Activated CD4-positive, alpha-beta T cell treated with anti-CD3 and anti-CD28 coated beads, Interleukin-2, amount 50 U/mL, for 1 hour (primary cell): ENCODE measurements at places on chromosomes 11 and 22.

DNA sequence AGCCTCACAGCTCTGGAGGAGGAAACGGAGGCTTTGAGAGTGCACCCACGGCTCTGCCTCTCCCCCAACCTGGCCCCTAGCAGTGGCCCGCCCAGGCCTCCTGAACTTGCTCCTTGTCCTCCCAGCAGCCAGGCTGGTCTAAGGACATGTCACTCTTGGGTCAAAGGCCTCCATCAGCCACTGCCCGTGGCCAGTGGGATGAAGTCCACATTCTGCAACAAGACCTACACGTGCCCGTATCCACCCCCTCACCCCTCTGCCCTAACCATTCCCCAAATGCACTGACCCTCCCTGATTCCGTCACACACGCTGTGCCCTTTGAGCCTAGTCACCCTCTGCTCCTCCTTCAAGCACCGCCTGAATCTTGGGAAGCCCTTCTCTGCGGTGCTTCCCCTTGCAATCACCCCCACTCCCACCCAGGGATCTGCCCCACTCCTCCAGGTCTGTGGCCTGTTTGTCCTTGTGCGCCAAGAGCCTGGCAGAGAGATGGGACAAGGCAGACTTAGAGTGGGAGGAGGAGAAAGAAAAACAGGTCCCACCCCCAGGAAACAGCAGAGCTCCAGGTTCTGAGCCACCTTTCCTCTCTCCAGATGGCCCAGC is 37.5 kb upstream of the TEF start:
- no peak for DNase-seq

GRCh38 chr11:67022961-67023956 is at the start of gene SYT12:
Gene SYT12 (plus strand): TSS chr11:67023134. CDS start chr11:67030145, 7,011 bp downstream.
- DNase-seq = no peak

DNA sequence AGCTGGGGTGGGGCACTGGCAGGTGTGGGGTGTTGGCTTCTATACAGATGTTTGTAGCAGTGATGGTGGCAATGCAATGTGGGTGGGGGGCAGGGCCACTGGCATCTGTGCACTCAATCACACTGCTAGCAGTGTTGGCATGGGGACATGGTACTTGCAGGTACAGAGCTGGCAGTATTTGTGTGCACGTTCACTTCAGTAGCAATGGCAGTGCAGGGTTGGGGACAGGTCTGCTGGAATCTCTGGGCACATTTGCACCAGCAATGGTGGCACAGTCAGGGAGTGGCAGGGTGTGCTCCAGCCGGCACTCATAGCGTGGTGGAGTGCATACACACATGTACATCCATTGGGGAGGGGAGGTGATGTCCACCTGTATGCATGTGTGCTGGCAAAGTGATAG is 775.2 kb downstream of the CNTN5 start:
- DNase-seq = no peak

GRCh38 chr11:57354699-57355098 is 16.5 kb downstream of the P2RX3 start:
- DNase-seq = no peak

DNA sequence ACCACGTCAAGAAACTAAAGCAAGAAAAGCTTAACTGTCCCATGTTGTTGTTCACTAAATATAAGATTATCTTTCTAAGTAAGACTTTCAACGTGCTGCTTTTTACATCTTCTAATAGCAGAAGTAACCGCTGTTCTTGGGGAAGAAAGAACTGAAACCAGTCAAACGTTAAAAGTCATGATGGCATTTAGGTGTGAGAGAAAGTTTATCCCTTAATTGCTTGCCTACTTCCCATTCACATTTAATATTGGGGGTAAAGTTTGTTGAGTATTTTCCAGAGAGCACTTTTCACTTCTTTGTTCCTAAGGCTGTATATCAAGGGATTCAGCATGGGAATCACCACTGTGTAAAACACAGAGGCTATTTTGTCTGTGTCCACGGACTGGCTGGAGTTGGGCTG is 970 bp downstream of the OR5B21 start:
- no peak for DNase-seq

DNA sequence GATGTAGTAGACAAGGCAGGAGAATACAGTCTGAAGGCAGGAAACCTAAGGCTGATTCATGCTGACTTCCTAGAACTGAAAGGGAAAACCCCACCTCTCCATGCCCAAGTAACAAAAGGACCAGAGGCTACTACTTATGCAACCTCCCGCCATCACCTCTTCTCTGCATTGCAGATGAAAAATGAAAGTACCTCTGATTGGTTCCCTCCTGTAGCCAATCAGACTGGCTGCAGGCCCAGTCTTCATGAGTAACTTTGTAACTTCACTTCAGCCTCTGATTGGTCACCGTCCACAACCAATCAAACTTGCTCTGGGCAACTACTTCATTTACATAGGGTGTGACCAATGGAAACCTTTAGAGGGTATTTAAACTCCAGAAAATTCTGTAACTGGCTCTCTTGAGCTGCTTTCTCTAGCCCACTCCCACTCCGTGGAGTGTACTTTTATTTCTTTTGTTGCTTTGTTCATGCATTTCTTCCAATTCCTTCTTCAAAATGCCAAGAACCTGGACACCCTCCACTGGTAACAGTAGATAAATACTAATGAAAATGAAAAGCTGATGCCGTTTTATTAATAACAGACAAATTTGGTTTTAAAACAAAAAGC is 5.2 kb upstream of the MAP6 start:
- no peak for DNase-seq

DNA sequence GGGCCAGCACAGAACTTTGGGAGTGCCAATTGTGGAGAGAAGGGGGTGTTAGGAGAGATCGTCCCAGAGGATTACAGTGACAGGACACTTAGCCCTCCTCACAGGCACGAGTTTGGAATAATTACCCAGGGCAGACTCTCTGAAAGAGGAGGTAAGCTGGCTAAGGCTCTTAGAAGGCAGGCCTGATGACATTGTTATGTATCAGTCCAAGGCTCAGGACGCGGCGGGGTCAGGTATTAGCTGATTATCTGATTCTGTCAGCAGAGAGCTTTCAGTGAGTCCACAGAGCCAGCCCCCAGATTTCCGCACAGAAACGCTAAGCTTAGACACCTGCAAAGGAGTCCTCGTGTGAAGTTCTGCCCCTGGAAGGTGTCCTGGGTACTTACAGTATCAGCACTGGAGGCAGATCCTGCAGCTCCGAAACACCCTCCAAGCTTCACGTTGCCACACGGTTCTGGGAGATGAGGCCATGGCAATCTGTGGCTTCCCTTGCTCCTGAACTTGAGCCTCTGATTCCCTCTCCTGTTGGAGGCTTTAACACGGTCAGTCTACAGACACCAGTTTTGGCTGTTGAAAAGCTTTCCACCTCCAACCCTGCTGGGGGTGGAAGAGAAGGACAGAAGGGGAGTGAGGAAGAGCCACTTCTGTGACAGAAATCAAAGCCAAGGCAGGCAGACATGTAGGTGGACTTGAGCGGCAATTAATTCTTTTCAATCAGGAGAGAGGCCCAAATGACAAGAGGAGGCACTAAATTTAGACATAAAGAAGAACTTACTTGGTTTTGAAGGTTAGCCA is 123.6 kb upstream of the CADM1 start:
- no peak for DNase-seq

DNA sequence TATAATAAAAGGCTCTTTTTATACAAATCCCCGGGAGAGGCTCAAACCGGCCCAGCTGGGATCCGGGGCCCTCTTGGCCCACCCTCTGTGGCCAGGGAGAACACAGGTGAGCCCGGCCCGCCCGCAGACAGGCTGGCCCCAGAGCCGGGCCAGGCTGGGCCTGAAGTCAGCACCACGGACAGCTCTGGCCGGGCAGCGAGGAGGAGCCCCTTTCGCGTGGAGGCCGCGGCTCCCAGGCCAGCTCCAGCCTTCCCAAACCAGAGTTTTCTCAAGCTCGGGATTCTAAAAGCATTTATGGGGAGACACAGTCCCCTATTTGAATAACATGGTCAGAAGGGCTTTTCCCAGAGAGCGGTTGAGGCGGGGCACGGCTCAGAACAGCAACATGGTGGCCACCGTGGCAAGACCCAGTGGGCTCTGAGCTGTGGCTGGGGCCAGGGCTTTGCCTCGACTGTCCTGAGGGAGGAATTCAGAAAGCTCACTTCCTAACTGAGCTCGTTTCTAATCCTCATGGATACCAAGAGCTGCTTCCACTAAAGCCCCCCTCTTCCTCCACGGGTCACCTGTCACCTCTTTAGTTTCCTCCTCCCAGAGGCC is 115.4 kb downstream of the BRD1 start:
- DNase-seq = no peak

- no peak for DNase-seq
Observed at GRCh38 chr22:27844656-27845591, 43.4 kb upstream of the MN1 start.

DNA sequence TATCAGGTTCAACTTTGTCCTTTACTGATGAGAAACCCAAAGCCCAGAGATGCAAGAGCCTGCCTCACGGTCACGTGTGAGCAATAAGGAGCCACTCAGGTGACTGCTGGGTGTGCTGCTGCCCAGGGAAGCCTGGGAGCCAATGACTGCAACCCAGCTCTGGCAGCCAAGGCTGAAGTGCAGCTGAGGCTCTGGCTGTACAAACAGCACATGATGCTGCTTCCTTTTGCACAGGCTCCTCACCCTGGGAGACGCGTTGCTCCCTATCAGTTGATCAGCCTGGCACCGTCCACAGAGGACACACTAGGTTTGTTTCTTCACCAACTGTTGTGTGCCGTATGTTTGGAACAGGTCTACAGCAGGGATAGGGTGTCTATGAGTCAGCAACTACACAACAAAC is 168.7 kb downstream of the EFCAB6 start:
- no peak for DNase-seq

- DNase-seq = no peak
Observed at GRCh38 chr11:24748261-24748660, 251.4 kb downstream of the LUZP2 start.

GRCh38 chr11:129973809-129974208 is 28.8 kb downstream of the PRDM10 start:
- DNase-seq = no peak

DNA sequence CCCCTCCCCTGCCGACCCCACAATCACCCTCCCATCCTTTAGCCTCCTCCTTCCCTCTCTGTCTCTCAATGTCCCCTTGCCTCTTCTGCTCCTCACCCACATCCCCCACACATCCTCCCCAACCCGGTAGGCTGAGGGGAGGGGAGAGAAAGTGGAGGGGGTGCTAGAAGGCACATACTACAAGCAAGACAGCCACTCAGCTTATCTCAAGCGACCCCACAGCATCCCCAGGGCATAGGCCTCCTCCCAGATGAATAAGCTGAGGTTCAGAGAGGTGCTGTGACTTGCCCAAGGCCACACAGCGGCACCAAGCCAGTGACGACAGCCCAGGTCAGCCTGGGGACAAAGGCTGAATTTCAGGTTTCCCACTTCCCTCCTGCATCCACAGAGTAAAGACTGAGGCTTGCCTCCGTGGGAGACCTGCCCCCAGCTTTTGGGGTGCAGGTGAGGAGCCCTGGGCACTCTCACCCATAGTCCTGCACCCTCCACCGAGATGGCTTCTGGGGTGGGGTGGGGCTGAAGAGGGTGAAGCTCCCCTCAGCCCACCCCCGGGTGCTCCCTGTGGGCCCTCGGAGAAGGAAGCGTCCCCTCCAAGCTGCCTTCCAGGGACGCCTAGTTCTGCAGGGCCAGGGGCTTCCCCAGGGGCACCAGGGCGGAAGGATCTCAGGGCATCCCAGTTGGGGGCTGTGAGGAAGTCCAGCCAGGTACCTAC is 511 bp downstream of the RAC2 start:
- DNase-seq = no peak

DNA sequence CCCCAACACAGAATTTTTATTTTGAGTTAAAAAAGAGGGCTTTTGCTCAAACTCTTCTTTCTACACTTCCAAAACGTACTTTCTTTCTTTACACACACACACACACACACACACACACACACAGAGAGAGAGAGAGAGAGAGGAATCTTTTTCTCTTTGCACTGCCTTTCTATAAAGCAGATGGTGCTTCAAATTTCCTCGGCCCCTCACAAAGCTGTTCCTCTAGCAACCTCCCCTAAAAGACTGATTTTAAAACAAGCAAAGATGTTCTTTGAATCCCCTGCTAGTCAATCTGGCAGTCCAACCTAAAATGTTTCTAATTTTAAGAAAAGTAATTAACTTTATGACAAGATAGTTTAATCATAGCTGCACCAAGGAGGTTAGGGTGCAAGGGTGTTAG is 2.7 kb upstream of the ANO3 start:
- DNase-seq = no peak

DNA sequence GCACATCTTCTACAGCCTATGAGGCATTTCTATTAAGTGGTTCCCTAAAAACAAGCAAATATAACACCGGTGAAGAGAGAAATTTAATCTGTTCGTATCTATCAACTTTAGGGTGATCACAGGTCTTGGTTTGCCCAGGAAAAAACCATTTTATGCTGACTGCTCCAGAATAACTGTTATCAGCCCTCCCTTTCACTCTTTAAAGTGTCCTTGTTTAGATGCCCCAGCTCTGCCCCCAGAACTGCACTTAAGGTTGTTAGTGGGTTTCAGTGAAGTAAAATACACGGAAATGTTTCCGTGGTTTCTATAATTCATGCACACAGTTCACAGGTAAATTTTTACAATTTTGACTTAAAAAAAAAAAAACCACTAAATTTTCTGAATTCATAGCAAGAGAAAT is 70.0 kb downstream of the NARS2 start:
- no peak for DNase-seq

- no peak for DNase-seq
Observed at GRCh38 chr11:57476757-57477506, 16.6 kb downstream of the RTN4RL2 start.

DNA sequence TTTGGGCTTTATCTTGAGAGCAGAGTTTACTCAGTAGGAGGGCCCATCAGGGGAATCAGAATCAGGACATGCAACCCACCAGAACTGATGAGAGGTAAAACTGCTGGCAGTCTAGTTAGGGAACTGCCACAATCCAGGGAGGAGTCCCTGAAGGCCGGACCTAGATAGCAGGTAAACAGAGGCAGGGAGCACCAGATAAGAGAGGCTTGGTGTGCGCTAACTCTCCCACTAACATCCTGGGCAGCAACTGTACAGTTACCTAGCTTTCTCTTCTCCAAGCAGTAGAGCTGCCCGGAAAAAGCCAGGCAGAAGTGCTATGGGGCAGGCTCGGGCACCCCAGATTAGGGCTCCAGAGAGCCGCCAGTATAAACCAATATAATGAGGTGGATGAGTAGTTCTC is 865 bp upstream of the AMOTL1 start:
- DNase-seq = no peak

DNA sequence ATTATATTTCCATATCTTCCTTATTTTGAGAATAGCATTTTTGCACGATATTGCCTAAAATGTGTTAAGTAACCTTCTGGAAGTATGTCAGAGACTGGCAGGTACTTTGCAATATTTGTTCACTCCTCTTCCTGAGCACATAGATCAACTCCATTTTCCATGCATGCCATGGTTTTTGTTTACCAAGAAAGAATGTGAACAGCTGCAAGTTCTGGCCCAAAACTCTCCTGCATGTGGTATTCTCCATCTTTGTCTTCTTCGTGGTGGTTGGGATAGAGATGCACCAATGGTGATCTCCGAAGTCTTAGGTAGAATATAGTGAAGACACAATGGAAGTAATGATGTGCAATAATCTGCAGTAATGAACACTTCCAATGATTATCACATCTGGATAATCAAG is 2241.0 kb upstream of the RAG2 start:
- DNase-seq = no peak

GRCh38 chr22:24989541-24989951 is 37.0 kb downstream of the KIAA1671 start:
- DNase-seq = no peak
